Upper lobe of right lung (tissue), 1 donor: ENCODE measurements at places on chromosomes 5 and 9. TPM values are rescaled to one million over a fixed set of nuclear protein-coding genes. Genes with fewer than 3 reads are reported as not detected.
A peak's percentile ranks its signal among the peaks of the same experiment; 100 is the strongest.

CCDC69 gene
- 81.9 TPM for total RNA-seq

SHROOM1 gene
- total RNA-seq, result 24.2 TPM

GRCh38 chr5:9834871-9835770, 205.0 kb upstream of the TAS2R1 start:
- H3K36me3 ChIP-seq, result no peaks in the 10 kb centered on the region
- no peaks in the 10 kb centered on the region for H3K4me1 ChIP-seq
- no peak overlapping the region for H3K27ac ChIP-seq
- DNase-seq, result no peak

DNA sequence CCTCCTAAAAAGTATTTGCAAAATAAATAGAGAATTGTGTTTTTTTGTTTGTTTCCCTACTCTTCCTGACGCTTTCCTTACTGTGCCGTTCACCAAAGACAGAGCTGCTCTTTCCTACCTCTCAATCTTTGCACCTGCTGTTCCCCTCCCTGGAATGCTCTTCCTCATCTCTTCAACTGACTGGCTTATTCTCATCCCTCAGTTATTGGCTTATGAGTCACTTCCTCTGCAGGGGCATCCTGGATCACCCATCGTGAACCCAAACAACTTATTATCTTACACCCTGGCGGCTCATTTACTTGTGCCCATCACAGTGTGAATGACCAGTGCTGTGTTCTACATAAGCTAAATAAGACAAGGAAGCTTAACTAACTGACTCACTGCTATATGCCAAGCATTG, 36.1 kb upstream of the CCNG1 start:
- H3K27me3 ChIP-seq, result no peaks in the 10 kb centered on the region
- no peak for DNase-seq
- H3K36me3 ChIP-seq, result no peaks in the 10 kb centered on the region
- no peaks in the 10 kb centered on the region for H3K4me1 ChIP-seq
- H3K4me3 ChIP-seq, result no peak overlapping the region

ZNF474 gene
- not detected for total RNA-seq

GRCh38 chr5:125375143-125375542, 628.7 kb upstream of the ZNF608 start:
- H3K4me1 ChIP-seq, result no peaks in the 10 kb centered on the region
- no peak overlapping the region for H3K27ac ChIP-seq

GRCh38 chr5:148687427-148687826, 33.1 kb upstream of the HTR4 start:
- H3K27ac ChIP-seq, result no peak overlapping the region
- DNase-seq, result no peak
- H3K4me1 ChIP-seq, result peaks cover 4% of the 10 kb centered on the region

DNA sequence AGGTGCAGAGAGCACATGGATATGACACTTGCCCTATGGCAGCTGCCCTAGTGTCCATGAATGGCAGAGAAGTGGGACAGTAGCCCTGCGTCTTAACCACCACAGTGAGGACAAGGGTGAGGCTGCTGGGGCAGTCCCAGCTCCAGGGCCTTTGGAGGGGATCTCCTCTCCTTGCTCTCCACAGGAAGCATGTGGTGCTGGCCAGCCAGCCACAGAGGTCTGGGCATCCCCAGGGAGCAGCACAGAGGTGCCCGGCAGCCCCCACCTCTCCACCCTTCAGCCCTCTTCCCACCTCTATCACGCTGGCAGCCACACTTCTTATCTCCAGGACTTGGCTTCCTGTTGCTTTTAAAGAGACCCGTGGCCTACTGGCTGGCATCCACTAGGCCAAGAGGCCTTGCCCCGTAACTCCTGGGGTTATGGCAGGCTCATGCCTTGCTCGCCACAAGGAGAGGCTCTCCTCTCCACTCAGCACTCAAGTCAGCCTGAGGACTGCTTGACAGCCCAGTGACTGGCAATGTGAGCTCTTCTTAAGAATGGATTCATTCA, 21.9 kb downstream of the CSF2 start:
- H3K4me1 ChIP-seq, result peaks cover 4% of the 10 kb centered on the region
- H3K27me3 ChIP-seq, result no peaks in the 10 kb centered on the region
- no peak for DNase-seq
- H3K27ac ChIP-seq, result no peak overlapping the region
- H3K36me3 ChIP-seq, result no peaks in the 10 kb centered on the region

GRCh38 chr5:55509796-55510522, 24.8 kb downstream of the PLPP1 start:
- DNase-seq, result no peak
- H3K4me3 ChIP-seq, result no peak overlapping the region
- H3K4me1 ChIP-seq, result peaks cover 5% of the 10 kb centered on the region
- no peaks in the 10 kb centered on the region for H3K36me3 ChIP-seq
- no peak overlapping the region for H3K27ac ChIP-seq

DNA sequence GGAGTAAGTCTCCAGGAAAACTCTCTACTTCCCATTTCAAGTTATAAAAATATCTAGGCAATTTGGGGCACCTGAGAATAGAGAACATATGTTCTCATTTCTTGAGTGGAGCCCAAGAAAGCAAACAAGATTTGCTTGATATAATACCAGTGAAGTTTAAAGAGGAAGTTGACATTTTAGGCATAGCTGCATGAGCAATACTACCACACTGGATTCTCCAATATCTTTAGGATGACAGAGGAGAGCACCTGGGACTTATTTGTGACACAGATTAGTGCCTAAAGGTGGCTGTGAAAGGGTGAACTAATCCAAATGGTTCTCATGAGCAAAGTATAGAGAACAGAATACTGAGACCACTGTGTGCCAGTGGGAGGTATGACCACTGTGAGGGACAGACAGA, 423.5 kb upstream of the RIOK2 start:
- H3K27ac ChIP-seq, result no peak overlapping the region
- H3K4me3 ChIP-seq, result no peak overlapping the region
- DNase-seq, result no peak
- H3K27me3 ChIP-seq, result no peaks in the 10 kb centered on the region

ALDH7A1 gene
- total RNA-seq, result 26.1 TPM

DNA sequence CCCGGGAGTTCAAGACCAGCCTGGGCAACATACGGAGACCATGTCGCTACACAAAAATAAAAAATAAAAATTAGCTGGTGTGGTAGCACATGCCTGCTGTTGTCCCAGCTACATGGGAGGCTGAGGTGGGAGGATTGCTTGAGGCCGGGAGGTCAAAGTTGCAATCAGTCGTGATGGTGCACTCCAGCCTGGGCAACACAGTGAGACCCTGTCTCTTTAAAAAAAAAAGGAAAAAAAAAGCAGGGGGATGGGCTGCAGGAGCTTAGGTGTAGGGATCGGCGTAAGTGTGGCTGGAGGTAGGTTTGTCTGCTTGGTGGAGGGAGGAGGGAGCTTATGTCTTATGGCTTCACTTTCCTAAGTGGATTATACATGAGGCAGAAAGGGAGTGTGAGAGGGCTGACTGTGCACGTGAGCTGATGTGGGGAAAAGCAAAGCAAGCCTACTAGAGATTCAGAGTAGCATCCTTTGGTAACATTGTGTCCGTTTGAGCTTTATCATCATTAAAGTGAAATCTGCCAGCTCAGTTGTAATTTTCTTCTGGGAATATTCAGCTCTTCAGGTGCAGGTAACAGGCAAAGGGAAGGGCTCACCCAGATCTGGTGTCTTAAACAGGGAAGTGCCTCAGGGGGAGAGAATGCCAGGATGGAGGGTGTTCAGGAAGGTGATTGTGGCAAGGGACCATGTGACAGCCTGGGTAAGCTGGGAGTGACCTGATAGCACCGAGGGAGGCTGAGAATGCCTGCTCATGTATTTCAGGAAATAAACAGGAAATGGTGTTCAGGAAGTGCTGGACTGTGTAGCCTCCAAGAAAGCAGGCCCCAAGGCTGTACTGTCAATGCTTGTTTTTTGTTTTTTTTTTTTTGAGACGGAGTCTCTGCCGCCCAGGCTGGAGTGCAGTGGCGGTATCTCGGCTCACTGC, 17.6 kb upstream of the SETX start:
- peak overlapping the region; percentile 77 for H3K27ac ChIP-seq
- H3K4me3 ChIP-seq, result no peak overlapping the region
- DNase-seq, result peak; percentile 69
- peaks cover 8% of the 10 kb centered on the region for H3K4me1 ChIP-seq
- no peaks in the 10 kb centered on the region for H3K27me3 ChIP-seq

- H3K36me3 ChIP-seq, result peaks cover 13% of the 10 kb centered on the region
- no peak for DNase-seq
- no peak overlapping the region for H3K27ac ChIP-seq
- no peak overlapping the region for H3K4me3 ChIP-seq
- no peaks in the 10 kb centered on the region for H3K27me3 ChIP-seq
- no peaks in the 10 kb centered on the region for H3K4me1 ChIP-seq
Observed at GRCh38 chr9:88420227-88420626, 32.0 kb downstream of the SPIN1 start.

DNA sequence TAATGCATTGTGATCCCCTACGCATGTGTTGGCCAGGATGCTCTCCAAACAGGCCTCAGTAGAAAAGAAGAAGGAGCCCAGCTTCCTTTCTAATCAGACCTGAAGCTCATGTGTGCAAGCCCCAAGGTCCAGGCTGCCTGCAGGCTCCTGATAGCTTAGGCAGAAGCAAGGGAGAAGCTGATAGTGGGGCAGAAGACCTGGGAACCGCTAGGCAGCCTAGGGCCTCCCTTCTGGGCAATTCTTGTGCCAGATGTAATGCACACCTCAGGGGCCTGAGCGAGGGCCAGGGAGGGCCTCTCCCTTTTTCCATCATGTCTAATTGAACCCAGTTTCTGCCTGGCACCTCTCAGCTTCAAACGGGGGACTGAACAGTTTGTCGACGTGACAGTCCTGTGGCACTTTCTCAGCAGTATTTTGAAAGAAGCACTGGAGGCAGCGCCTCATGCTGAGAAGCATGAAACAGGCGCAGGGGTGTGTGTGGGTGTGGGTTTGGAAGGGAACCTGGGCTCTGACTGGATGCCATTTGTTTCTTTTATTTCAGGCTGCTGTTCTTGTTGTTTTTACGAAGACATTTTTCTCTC, 212.8 kb downstream of the PIK3R1 start:
- H3K36me3 ChIP-seq, result no peaks in the 10 kb centered on the region
- no peak overlapping the region for H3K4me3 ChIP-seq
- H3K27ac ChIP-seq, result no peak overlapping the region
- H3K27me3 ChIP-seq, result no peaks in the 10 kb centered on the region
- H3K4me1 ChIP-seq, result peaks cover 1% of the 10 kb centered on the region

PCDHGB3 gene
- 2.6 TPM for total RNA-seq

DNA sequence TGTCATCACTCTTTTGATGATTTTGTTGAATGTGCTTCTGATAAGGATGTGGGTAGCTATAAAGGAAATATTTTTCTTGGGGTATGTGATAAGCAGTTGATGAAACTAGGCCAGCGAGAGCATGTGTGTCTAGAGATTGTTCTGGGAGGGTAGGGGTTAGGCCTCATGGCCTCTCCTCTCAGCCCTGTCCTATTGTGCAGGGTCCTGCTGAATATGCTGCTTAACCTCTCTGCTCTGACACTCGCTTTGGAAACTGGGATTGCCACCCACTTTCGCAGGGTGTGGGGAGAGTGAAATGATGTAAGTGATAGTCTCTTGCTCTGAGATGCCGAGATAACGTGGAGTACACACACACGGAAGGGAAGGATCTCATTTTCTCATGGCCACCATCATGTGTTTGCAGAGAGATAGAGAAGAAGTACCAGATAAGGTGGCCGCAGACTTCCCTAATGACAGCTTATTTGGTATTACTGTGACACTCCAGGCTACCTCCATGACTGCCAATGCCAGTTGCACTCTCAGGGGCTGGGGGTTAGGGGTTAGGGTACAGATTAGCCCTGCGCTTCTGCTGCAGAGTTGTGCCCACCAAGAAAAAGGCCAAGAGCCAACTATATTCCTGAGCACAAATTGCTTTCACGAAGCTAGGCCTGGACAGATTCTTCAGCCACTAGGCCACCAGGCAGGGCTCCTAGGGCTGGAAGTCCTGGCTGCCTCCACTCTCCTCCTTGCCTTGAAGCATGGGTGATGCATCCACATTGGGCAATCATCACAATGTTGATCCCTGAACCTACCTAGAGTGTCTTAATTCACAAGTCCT, 25.2 kb upstream of the TNFAIP8 start:
- no peaks in the 10 kb centered on the region for H3K27me3 ChIP-seq
- DNase-seq, result no peak
- no peak overlapping the region for H3K27ac ChIP-seq
- no peak overlapping the region for H3K4me3 ChIP-seq

GRCh38 chr9:136409557-136410455, 608 bp downstream of the ENTR1 start:
- peak overlapping the region; percentile 98 for H3K4me3 ChIP-seq
- H3K4me1 ChIP-seq, result peaks cover 21% of the 10 kb centered on the region
- peaks cover 57% of the 10 kb centered on the region for H3K36me3 ChIP-seq
- DNase-seq, result peak; percentile 76
- peak overlapping the region; percentile 78 for H3K27ac ChIP-seq

- no peaks in the 10 kb centered on the region for H3K36me3 ChIP-seq
- no peak overlapping the region for H3K27ac ChIP-seq
- DNase-seq, result peak; percentile 35
- H3K27me3 ChIP-seq, result no peaks in the 10 kb centered on the region
Observed at GRCh38 chr5:138457531-138458275, 7.6 kb upstream of the EGR1 start.

GRCh38 chr5:68382640-68383039, 167.1 kb downstream of the PIK3R1 start:
- no peaks in the 10 kb centered on the region for H3K36me3 ChIP-seq
- no peak overlapping the region for H3K27ac ChIP-seq
- H3K4me1 ChIP-seq, result peaks cover 12% of the 10 kb centered on the region
- H3K27me3 ChIP-seq, result no peaks in the 10 kb centered on the region
- DNase-seq, result no peak
- no peak overlapping the region for H3K4me3 ChIP-seq

- H3K36me3 ChIP-seq, result no peaks in the 10 kb centered on the region
- no peak overlapping the region for H3K27ac ChIP-seq
- DNase-seq, result no peak
Observed at GRCh38 chr5:169183576-169183975, 117.4 kb downstream of the SLIT3 start.

- DNase-seq, result no peak
- no peak overlapping the region for H3K4me3 ChIP-seq
- H3K27me3 ChIP-seq, result no peaks in the 10 kb centered on the region
- H3K4me1 ChIP-seq, result no peaks in the 10 kb centered on the region
Observed at GRCh38 chr5:177249761-177250537, 53.6 kb downstream of the RAB24 start.

DNA sequence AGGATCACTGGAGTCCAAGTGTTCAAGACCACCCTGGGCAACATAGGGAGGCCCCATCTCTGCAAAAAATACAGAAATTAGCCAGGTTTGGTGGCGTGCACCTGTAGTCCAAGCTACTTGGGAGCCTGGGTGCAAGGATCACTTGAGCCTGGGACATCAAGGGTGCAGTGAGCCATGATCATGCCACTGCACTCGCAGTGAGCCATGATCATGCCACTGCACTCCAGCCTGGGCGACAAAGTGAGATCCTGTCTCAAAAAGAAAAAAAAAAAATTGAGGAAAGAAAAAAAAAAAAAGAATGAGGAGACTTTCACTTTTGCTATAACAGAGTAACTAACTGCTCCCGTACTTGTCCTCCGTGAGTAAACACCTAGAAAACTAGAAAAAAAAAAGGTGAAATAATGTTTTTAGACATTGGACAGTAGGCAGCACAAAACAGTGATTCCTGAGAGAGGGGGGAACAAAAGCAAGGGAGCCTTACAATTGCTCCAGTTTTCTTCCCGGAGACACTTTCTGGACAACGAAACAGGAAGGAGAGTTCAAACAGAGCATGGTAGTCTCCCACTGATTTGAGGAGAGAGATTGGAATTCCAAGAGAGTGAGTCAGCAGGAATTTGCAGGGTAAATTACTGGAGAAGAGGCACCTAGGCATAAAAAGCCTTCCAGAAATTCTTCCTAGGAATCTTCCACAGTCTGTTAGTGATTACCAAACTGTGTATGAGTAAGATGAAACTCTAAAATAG, 6.9 kb upstream of the ZBTB5 start:
- H3K27me3 ChIP-seq, result no peaks in the 10 kb centered on the region
- H3K4me3 ChIP-seq, result peak overlapping the region; percentile 39
- H3K27ac ChIP-seq, result peak overlapping the region; percentile 77
- no peak for DNase-seq
- H3K4me1 ChIP-seq, result peaks cover 6% of the 10 kb centered on the region

C5orf46 gene
- not detected for total RNA-seq
